ENCODE measurements at places on chromosomes 1 and 21.

DNA sequence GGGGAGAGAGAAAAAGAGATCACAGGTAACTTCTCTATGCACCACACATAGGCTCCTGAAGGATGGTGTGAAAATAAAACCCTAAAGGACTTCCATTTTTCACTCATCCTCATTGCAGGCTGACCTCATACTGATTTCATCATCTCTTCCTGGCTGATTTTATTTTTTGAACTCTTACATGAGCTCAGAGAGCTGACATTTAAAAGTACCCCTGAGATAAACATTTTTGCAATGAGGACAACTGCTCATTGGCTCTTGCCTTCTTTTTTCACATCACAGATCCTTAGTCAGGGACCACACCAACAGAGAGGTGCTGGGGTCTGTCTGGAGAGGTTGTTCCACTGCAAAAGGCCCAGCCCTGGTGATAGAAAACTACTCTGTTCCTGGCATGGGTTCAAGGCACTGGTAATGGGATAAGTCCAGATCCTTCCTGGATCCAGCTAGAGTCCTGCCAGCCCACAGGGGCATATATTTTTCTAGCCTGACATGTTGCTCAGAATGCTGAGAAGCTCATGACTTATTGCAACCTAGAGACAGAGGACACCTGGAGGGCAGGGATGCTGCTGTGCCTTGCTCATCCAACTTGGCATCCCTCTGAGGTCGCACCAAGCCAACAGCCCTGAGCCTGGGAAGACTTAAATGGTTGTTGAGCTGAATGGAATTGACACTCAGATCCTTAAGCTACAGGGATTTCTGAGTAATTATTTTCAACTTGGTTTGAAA lies 360.0 kb downstream of the HHAT start:
- DNase-seq: no peak

DNA sequence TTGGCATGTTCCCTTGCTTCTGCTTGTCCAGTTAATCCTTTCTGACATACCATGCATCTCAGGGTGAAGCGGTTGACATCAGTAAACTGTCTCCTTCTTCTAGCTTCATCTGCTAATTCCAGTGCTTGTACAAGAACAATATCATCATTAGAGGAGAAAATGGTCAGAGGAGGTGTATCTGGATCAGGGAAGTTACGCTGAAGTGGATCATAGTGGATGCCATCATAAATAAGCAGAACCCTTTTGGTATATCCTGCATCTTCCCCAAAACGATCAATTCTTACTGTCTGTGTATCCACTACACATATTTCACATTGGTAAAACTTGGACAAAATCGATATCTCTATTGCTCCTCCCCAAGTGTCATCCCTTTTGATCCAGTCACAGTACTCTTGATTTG lies 2.0 kb downstream of the YOD1 start:
- DNase-seq: no peak

DNA sequence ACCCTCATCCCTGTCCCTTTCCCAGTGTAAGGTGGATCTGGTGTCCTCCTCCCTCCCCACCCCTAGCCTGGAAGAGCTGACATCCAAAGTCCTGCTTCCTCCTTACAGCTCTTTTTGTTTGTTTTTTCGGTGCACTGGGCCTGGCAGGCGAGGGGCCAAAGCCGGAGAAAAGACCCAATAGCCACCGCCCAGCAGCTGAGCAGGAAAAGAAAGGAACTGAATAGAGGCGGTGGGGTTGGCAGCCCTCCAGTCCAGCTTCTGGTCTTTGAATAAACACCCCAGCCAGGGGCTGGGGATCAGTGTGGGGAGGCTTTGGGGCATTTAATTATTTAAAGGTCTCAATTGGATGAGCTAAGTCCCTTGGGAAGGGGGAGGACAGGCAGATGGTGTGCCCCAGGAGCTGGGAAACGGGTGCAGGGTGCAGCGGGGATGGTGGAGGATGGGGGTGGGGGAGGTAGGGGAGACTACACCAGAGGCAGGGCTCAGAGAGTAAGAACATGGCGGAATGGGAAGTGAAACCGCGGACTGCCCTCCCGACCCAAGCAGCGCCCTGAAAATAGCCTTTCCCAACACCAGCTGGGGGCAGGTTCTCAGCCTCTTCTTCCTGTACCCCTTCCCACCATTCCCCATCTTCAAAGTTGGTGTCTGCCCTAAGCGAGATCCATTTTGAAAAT lies 20.2 kb downstream of the BTG2 start:
- DNase-seq: no peak

DNA sequence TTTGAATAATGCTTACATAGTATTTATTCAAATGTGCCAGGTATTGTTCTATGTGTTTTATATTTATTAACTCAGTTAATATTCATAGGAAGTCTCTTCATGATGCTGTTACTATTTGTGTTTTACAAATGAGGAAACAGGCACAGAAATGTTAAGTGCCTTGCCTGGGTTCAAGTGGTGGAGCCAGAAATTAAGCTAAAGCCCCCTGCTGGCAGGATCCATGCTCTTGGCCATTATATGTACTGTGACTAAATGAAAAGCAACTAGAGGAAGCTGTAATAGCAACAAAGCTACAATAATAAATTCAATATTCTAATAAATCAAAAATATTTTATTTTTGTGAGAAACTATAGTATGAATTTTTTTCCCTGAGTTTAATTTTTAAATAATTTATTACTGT lies 30.0 kb downstream of the IARS2 start:
- no peak for DNase-seq

- DNase-seq: peak; percentile 14
Measured at GRCh38 chr1:161511018-161511755, 5.9 kb downstream of the FCGR2A start.

DNA sequence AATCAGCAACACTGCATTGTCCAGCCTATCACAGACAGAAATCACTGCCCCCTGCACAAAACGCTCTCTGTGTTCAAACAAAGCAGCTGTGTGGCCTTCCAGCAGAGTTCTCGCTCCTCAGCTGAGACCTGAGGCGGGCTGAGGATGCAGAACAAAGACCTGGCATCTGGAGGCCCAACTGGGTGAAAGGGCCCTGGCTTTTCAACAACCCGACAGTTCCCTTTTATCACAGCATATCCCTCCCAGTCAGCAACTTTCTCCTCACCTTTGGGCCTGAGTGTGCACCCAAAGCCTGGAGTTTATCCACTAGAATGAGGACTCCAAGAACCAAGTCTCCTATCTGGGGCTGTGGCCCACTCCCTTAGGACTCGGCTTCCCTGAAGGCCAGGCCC lies 42.6 kb upstream of the A3GALT2 start:
- DNase-seq: no peak

DNA sequence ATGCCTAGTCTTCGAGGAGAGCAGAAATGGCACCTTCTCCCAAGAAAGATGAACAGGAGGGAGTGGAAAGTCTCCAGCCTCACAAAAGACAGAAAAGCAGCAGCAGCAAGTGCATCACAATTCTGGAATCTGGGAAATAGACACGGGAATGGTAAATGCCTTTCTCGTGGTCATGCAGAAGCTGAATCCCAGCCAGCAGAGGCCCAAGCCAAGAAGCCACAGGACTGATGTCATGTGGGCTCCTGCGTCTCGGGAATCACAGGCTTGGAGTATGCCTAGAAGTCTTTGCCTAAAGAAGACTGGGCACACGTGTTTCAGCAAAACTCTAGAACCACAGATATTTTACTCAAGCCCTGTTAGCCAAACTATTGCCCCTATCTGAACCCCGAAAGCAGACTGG lies 260.3 kb upstream of the PLD5 start:
- DNase-seq: no peak

- no peak for DNase-seq
Measured at GRCh38 chr1:153251562-153251961, 7.9 kb upstream of the LORICRIN start.

GRCh38 chr1:208766832-208767231 lies 522.6 kb upstream of the PLXNA2 start:
- DNase-seq: no peak

- DNase-seq: peak; percentile 55
Measured at GRCh38 chr1:9143250-9143649, 14.3 kb upstream of the GPR157 start.

DNA sequence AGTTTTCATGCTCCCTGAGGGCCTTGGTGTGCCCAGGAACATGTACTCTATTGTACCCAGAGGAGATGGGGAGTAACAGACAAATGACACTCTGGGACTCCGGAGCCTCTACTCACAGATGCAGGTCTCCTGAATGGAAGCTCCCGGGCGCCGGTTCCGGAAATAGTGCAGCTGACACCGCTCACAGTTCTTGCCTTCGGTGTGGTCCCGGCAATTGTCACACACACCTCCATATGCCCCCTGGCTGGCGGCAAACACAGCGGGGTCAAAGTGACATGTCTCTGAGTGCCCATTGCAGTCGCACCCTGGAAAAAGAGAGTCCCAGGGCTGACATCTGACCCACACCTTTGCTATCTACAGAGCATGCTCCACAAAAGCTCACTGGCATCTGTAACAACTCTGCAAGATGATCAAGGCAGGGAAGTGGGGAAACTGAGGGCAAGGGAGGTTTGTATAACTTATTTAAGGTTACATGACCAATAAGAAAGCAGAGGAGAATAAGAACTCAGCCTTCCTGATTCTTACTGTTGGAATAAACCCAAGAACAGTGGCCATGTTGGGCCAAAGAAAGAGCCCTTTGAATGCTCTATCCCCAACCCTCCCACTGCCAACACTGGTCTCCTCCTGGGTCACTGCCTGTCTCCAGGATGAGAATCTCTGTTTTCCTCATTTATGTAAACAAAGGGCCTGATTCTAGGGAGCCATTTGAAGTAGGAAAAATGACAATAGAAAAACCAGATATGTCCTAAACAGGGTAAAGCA lies 22.4 kb downstream of the LAMB3 start:
- no peak for DNase-seq

GRCh38 chr1:25916460-25916859 lies 10.2 kb upstream of the STMN1 start:
- DNase-seq: no peak

DNA sequence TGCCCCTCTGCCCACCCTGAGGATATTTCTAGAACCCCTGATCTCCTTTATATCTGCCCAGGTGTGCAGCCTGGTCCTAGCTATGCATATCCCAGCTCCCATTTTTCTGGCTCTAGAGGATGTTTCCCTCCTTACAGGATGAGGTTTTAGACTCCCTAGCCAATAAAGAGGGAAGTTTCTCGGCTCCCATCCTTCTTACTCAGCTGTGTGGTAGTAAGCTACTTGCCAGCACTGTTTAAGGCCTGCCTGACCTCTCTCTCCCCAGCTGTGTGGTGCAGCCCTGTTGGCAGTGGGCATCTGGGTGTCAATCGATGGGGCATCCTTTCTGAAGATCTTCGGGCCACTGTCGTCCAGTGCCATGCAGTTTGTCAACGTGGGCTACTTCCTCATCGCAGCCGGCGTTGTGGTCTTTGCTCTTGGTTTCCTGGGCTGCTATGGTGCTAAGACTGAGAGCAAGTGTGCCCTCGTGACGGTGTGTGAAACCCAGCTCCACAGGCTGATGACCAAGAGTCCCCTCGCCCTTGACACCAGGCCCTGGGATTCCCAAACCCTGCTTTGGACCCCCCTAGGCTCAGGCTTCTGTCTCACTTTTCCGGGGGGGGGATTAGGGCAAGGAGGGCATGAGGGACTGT lies 7.8 kb upstream of the P3R3URF start:
- DNase-seq: no peak

- no peak for DNase-seq
Measured at GRCh38 chr1:206802401-206802800, 30.1 kb upstream of the IL10 start.

- DNase-seq: no peak
Measured at GRCh38 chr1:183394435-183394834, 23.7 kb downstream of the NMNAT2 start.

Measured in NCI-H226 (cell line).